Left renal pelvis (tissue), 4 donors: ENCODE measurements at places on chromosomes 16 and 17.

GRCh38 chr17:5500589-5501391, 14.4 kb downstream of the MIS12 start:
- peak; percentile 82 for DNase-seq

DNA sequence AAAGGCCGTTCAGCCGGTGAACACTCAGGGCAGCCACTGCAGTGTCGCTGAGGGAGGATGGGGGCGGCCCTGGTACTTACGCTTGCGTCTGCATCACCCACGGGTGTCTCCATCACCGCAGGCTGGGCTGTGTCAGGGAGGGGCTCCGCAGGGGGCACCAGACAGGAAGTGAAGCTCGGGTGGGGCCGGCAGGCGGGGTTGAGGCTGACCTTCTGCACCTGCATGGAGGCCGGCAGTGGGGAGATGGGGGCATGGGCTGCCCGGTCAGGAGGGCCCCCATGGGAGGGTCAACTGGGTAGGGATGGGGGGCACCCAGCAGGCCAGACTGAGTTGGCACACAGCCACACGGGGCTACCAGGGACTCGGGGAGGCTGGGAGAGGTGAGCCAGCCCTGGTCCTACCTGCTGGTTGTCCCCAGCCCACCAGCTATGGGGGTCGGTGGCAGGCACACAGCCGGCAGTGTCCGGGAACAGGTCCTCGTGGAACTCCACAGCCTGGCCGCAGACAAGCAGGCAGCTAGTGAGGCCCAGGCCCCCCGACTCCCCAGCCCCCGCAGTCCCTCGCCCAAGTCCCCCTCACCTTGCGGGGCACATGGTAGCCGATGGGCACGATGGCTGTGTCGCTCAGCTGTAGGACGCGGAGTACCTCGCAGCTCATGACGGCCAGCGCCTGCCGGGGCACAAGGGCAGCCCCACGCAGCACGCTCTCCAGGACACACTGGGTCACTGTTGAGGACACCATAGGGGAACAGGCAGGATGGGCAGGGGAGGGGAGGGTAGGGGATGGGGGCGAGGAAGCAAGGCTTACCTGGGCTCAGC, 7.2 kb upstream of the VASN start:
- DNase-seq = no peak

DNA sequence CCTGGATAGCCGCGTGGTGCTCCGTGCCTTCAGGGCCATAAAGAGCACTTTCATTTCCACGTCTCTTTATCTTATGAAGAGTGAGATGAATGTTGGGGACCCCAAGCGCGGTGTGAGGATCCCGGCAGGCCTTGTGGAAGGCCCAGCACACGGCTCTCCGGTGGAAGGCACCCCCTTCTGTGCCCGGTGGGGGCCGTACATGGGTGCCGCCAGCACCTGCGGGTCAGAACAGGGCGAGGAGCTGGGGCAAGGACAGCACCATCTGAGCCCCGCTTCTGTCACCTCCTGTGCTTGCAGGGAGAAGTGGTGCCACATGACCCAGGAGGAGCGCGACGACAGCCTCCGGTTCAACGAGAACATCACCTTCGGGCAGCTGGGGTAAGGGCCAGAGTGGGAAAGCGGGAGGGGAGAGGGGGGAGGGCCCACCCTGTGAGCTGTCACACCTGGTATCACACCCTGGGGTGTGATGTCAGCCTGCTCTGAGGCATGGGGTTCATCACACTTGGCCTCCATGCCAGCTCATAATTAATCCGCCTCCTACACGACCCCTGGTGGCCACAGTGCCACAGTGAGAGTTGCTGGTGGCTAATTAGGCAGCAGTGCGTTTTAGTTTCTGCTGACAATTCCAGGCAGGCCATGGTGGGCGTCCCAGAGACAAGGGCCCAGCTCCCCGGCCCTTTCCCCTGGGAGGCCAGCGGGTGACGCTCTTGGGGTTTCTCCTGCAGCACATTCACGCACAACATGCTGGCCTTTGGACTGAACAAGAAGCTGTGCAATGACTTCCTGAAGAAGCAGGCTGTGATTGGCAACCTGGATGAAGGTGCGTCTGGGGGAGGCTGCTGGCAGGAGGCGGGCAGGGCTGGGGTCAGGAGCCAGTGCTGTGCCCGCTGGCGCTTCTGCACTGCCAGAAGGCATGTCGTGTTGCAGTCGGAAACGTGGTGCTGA, 25.7 kb downstream of the CIBAR2 start:
- peak; percentile 56 for DNase-seq

DNA sequence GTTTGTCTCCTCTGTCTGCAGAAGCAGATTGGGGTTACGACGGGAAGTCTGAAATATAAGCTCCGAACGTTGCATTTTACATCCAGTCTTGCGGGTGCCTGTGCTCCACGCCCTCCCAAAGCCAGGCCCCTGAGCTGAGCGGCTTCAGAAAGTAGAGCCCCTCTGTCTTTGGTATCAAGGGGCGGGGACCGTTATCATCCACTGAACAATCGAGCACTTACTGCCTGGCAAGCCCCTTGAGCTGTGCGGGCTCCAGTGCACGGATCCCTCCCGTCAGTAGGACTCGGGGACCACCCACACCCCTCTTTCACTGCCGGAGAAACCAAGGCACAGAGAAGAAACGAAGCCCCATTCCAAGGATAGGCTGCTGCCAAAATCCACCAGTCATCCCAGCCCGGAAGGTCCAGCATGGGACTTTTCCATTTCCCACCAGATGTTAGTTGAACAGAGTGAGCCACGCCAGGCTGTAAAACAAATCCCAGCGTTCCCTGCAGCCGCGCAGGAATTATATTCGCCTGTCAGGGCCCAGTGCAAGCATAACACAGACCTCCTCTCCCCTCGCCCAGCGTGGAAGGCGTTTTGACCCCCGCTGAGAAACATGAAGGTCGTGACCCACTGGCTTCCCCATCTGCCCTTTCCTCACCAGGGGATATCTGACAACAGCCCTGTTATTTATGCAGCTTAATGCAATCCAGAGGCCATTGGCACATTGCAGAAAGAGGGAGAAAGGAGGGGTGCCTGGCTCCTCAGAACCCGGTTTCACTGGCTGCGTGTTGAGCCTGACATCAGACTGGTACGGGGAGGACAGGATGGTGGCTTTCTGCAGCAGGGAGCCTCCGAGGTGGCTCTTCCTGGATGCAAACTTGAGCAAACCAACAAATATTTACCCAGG, 212.2 kb upstream of the FOXF1 start:
- DNase-seq = no peak

GRCh38 chr16:85894266-85894665, 4.7 kb upstream of the IRF8 start:
- DNase-seq = no peak
